SJSA1 (cell line): ENCODE measurements at places on chromosomes 4 and X.

DNA sequence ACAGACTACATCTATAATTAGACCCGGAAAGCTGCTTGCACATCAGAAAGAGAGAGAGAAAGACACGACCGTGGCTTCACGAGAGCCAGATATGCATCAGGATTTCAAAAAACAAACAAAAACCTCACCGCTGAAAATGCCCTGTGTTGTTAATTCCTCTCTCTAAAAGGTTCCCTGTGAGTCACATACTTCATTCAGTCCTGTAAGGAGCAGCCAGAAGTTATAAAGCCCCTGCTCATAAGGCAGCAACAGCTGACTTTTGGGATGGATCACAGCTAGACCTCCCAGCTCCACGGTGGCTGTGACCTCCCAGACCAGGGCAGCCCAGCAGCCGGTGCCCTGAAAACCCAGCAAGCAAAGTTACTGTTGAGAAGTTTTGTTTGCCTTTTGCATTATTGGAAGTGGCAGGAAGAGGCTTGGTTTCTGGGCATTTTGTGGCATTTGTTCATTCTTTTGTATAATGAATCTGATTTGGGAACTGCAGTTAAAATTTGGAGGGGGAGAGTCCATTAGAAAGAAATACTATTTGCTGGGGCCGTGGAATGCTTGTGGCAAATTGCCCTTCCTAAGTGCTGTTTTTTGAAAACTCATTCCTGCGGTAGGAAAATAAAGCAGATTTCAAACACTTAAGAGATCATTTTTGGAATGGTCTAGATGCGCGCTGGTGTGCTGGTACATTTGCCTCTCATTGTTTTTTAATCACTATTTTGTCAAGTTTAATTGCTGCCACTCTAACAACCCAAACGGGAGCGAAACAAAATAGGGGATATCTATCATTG is 520.4 kb downstream of the BCOR start:
- peak; percentile 61 for DNase-seq

DNA sequence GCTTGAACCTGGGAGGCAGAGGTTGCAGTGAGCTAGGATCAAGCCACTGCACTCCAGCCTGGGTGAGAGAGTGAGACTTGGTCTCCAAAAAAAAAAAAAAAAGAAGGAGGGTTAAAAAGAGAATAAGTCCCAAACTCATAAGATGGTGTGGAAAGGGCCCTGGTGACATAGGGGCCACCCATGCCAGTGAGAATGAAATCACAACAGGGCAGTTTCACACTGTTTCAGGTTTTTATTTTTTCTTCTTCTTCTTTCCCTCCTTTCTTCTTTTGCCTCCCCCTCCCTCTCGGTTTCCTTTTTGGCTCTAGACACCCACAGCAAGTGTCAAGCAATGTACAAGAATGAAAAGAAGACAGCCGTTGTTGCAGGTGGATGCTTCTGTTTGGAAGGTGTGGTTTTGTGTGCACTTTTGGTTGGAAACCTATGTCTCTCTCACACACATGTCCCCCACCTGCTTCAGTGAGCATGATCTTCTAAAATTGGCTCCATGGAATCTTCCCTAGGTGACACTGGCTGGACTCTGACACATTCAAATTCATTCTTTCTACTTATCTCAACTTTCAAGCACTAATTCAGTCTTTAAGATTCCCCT is 14.4 kb upstream of the TLR8 start:
- DNase-seq, result no peak

- peak; percentile 48 for DNase-seq
Measured at GRCh38 chr4:174592985-174593335, 70.7 kb upstream of the HPGD start.

- no peak for DNase-seq
Measured at GRCh38 chr4:43360296-43360695, 467.8 kb downstream of the GRXCR1 start.

DNA sequence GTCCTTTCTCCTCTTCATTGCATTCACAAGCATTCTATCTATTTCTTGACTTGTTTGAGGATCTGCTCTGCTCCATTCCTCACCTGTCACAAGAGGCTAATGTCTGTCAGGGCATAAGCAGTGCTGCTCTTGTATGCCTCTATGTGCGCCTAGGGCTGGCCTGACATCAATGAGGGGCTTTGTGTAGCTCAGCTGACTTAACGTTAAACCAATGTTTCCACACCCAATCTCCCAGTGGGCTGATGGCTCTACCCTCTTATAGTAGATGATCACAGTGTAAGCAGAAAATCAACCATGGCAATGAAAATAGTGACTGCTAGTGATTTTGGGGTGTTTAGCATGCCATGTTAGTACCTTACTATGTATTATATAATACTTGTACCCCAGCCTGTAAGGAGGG is 139.0 kb downstream of the UNC5C start:
- DNase-seq, result no peak

GRCh38 chrX:148542481-148543255 is 42.3 kb downstream of the AFF2 start:
- DNase-seq, result no peak

- no peak for DNase-seq
Measured at GRCh38 chrX:9866633-9867032, 80.4 kb downstream of the SHROOM2 start.

DNA sequence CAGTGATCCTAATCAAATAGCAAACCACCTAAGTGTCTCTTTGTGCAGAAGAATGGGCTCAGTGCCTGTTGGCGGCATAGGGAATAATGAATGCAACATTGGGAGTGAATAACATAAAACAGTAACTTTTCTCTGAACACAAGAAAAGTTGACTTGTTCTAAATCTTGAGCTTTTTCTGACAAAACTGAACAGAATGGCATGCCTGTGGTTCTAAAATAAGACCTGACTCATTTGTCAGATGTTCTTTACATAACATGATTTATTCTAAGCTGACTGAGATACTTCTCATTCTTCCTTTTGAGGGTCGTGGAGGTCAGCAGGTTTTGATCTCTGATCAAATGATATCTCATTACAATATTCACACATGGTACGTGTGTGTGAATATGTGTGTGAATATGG is 165.4 kb upstream of the WDR1 start:
- DNase-seq, result no peak

GRCh38 chrX:11996810-11997209 is 141.5 kb upstream of the FRMPD4 start:
- DNase-seq, result no peak

DNA sequence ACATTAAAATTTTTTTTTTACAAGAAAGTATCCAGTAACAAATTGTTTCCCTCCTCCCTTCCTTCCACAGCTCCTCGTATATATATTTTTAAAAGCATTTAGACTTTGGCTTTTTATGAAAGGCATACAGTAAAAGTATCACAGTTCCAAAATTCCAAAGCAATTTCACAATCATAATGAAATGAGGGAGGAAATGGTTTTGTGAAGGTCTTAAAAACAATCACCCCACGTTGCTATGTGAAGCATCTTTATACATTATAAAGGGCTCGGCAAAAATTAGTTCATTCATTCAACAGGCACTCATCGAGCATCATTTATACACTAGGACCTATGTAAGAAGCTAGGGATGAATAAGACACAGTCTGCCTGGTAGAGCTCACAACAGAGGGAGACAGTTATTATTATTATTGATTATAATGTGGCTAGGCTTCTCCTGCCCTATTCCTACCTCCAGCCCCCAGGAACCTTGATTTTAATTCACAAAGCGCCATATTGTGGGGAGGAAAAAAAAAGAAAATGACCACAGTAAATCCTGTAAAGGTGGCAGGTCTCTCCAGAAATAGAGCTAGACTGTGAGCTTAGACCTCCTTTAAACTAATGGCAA is 239.9 kb downstream of the MAML3 start:
- peak; percentile 45 for DNase-seq

- peak; percentile 66 for DNase-seq
Measured at GRCh38 chr4:157075811-157076577, at the start of gene GLRB. Gene GLRB (plus strand): TSS chr4:157076150. CDS start chr4:157078025, 1,875 bp downstream.

DNA sequence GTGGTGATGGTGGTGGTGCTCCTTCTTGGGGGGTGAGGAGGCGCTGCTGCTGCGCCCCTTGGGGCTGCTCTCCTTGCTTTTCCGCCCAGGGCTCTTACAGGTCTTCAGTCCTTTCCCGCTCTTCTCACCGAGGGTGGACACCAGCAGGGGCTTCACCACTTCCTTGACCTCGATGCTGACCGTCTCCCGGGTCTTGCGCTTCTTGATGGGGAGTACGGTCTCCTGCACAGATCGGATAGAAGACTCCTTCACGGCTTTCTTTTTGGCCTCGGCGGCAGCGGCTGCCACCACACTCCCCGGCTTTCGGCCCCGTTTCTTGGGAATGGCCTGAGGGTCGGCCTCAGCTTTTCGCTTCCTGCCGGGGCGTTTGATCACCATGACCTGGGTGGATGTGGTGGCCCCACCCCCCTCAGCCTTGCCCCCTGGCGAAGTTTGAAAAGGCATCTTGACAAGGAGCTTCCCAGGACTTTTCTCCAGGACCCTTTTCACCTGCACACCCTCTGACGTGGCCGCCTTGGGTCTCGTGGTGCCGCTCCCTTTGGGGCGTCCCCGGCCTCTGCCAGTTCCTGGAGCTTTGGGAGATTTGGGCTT is 11.1 kb upstream of the IRAK1 start:
- DNase-seq, result no peak

GRCh38 chrX:1493877-1494510 is 41.3 kb upstream of the ASMTL start:
- DNase-seq, result no peak

DNA sequence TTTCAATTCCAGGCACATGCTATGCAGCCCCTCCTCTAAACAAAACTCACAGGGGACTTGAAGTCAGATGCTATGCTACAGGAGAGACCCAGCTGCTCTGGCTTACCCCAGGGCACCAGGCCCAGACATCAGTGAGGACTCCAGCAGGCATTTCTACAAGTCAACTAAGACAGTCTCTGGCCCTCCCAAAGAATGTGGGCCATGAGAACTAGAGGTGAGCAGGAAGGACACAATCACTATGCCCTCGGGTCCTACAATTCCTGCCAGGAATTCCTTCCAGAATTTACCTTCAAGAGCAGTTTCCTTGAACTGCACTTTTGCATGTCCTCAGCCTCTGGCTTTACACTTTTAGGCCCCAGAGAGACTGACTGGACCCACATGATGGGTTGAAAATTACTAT is 17.4 kb downstream of the TMEM192 start:
- DNase-seq, result no peak

GRCh38 chr4:83569429-83569828 is 33.5 kb downstream of the GPAT3 start:
- DNase-seq, result no peak

DNA sequence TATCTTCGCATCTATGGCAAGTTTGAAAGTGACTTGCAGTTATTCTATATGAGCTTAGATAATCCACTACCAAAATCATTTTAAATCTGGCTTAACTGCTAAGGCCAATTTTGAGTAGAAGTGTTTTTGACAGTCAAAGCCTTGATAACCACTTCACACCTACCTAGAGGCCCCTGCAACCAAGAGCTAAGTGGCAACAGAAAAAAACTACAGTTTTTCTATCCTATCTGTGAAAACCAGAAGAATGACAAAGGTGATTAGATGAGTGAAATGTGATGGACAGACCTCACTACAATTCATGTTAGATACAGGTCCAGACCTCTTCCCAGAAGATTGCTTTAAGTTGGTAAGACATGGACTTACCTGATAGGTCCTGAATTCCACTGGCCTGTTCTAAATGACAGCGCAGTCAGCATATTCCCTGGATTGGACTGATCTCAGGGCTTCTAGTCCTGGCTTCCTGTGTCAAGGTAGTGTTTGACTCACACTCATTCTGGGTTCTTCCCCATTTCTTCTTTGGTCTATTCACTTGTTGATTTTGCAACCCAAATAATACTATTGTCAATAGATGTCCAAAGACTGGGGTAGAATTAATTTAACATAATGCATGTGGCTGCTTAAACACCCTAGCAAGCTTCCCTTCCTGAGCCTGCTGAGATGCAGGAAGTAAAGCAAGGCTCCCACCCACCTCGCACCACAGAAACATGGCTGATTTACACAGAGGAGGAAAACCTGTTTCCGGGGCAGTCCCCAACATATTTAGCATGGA is 65.1 kb downstream of the PPP3CA start:
- DNase-seq, result no peak

DNA sequence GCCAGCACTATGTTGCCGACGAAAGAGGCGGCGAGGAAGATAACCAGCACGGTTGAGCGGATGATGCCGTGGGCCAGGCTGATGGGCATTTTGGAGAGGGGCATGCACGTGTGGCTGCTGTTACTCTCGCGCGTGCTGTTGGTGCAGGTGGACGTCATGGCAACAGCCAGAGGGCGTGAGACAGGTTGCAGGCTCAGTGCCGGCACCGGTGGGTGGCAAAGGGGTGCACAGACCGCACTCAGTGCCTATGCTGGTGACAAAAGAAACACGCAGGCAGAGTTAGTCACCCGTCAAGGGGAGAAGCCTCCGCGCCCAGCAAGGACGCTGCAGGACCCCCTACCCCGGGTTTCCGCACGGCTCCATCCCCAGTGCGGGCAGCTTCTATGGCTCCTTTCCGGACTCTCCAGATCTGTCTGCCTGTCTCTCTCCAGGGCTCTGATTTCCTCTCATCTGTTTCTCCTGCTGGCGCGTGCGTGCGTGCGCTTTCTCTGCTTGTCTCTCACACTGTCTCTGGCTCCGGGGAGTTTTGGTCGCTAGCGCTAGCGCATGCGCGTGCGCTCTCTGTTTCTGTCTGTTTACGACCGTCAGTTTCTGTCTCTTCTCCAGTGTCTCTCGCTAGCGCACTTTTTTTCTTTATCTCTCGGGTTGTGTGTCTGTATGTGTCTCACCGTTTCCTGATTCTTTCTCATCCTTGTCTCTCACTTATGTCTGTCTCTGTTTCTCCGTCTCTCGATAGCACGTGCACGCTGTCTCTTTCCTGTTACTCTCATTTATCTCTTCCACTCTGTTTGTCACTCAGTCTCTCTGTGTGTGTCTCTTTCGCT is 2.1 kb downstream of the GPR101 start:
- peak; percentile 9 for DNase-seq

GRCh38 chr4:152944666-152945320 is 8.7 kb downstream of the FHDC1 start:
- DNase-seq, result no peak

DNA sequence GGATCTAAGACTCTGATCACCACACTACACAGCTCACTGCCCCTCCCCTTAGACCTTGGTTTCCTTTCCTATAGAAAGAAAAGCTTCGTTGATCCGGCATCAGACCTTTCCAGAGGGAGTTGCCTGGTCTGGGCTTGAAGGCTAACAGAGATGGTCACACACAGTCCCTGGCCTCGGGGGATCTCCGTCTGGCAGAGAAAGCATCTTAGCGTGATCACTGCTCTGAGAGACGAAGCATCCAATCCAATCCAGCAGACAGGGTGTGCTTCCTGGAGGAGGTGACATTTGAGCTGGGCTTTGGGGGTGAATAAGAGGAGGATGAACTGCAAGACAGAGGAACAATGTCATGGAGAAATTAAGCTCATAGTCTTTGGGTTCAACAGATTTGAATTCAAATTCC is 49.5 kb downstream of the HTRA3 start:
- no peak for DNase-seq
